ENCODE measurements at places on chromosomes 3 and 15. TPM values are rescaled to one million over a fixed set of nuclear protein-coding genes. Genes with fewer than 3 reads are reported as not detected.

DNA sequence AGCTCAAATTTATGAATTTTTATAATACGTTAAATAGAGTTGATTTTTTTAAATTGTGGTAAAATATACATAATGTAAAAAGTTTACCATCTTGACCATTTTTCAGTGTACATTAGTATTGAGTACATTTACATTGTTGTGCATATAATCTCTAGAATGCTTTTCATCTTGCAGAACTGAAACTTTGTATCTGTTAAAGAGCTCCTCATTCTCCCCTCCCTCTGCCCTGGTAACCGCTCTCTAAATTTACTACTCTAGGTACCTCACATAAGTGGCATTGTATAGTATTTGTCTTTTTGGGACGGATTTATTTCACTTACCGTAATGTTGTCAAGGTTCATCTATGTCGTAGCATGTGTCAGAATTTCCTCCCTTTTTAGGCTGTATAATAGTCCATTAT is 13.6 kb downstream of the TBC1D23 start:
- DNase-seq: no peak

DNA sequence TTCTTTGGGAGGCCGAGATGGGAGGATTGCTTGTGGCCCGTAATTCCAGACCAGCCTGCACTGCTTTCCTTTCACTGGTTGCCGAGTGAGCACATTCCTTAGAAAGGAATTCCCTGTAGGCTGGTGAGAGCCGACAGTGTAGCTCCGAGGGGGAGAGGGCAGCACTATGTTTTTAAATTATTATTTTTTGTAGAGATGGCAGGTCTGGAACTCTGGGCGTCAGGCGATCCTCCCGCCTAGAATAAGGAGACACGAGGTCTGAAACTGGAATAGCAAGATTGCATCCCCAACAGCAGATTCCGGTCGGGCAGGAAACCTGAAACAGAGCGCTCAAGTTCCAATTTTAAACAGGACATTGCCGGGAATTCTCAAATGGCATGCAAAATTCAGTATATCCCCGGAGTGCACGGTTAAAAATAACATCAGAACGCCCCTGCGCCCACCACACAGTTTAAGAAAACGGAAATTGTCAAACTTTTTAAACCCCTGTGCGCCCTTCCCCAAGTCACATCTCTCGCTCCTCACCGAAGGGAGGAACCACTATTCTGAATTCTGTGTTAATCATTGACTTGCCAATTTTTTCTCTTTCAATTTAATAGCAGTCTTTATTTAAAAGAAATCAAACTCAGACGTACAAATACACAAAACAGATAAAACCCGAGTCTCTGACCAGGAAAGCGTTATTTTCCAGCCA is 643 bp upstream of the RNU5B-1 start:
- DNase-seq: peak; percentile 26

- DNase-seq: no peak
Observed at GRCh38 chr15:74227968-74228722, 8.0 kb upstream of the CCDC33 start.

The HYPK gene
- total RNA-seq: 17.9 TPM

GRCh38 chr3:177150970-177151627 is 46.2 kb downstream of the TBL1XR1 start:
- no peak for DNase-seq

DNA sequence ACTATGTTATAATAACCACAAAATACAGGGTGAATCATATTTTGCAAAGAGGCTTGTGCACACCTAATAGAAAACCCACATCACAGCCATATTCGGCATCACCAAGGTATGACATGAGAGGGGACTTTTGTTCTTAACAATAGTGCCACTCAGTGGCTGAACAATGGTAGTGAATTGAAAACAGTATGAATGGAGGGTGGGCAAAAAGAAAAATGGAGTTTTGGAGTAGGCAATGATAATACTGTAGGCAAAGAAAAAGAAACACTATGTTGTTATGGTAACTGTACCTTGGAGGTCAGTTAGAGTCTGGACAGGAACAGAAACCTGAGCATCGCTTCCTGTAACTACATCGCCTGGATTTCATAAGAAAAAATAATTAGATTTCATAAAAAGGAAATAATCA is 348.6 kb downstream of the PLCL2 start:
- DNase-seq: no peak

- DNase-seq: peak; percentile 73
Observed at GRCh38 chr15:100234158-100235029, 107.4 kb downstream of the ADAMTS17 start.

DNA sequence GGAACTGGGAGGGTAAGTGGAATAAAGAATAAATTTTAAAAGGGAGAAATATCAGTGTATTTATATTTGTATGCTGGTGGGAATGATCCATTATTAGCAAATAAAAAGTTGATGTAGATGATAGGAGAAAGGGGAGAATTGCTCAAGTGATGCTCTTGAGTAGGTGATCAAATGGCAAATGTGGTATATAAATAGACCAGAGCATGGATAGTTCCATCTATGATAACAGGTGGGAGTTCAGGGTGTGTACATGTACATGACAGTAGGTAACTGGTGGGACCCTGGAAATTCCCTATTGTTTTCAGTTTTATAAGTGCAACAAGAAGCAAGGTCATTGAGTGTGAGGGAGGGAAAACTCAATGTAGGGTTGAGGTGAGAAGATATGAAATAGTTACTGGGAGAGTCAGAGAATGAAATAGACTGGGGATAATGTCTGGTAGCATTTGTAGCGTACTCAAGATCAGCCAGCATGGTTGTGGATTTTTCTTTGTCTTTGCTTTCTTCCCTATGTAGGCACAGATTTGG is 31.3 kb upstream of the EBLN2 start:
- no peak for DNase-seq

The ACTRT3 gene
- total RNA-seq: 0.55 TPM

- DNase-seq: no peak
Observed at GRCh38 chr3:46711305-46711704, 6.4 kb downstream of the PRSS50 start.

DNA sequence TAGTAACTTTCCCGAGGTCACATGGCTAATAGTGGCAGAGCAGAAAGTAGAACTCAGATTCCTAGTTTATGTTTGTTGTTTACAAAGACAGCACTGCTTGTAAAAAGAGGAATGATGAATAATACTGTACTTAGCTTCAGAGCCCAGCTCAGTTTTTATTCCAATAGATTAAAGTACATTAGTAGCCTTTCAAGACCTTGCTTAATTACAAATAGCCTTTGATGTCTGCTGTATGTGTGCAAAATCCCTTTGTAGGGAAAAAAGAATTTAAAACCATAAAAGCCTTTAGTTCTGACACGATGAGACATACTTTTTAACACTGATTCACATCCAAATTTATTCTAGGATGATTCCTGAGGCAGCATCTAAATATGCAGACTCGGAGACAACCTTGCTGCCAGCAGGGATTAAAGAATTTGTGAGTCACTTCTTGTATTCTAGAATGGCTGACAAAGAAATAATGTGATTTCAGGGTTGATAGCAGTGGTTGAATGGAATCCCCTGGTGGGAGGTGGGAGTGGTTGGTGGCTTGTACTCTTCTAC is 324.2 kb upstream of the TGFBR2 start:
- DNase-seq: no peak

GRCh38 chr15:75508840-75509532 is 57.5 kb upstream of the SIN3A start:
- DNase-seq: no peak

GRCh38 chr3:15576475-15576874 is 24.9 kb downstream of the HACL1 start:
- DNase-seq: no peak

GRCh38 chr15:24899795-24900194 is 55.0 kb upstream of the SNRPN start:
- no peak for DNase-seq

DNA sequence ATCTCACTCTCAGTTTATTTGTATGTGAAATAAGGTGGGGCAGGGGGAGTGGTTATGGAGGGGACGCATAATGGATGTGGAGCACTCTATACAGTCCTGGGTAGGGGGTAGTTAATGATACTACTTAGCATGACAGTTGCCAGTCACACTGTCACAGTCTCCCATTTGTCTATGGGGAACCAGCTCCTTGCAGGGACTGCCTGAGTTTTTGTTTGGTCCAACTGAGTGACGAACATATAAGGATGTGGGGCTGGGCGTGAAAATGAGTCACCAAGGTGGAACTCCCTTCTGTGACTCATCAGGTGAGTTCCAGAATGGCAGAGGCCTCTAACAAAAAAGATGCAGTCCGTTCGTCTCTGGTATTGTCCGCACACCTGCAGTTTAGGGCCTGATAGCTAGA is 235.3 kb upstream of the ST8SIA2 start:
- DNase-seq: no peak

- no peak for DNase-seq
Observed at GRCh38 chr3:22960105-22960984, 242.8 kb upstream of the UBE2E2 start.

DNA sequence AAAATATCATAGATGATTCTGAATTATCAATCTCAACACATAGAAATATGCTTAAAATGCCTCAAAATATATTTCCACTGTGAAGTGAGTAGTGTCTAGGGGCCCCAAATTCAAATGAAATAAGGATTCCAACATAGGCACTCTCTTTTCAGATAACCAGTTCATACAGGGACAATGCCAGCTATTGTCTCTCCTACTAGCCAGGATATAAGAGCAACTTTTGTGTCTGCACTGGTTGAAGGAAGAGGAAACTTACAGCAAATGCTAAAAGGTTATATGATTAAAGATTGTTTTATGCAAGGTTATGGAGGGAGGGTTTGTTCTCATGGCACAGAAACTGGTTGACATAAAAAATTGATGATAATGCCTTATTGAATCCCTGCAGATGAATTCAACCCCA is 579.4 kb upstream of the ALCAM start:
- DNase-seq: no peak

GRCh38 chr3:22089284-22089683 is 338.3 kb upstream of the ZNF385D start:
- no peak for DNase-seq

- DNase-seq: no peak
Observed at GRCh38 chr3:152211655-152212054, 57.1 kb upstream of the MBNL1 start.

DNA sequence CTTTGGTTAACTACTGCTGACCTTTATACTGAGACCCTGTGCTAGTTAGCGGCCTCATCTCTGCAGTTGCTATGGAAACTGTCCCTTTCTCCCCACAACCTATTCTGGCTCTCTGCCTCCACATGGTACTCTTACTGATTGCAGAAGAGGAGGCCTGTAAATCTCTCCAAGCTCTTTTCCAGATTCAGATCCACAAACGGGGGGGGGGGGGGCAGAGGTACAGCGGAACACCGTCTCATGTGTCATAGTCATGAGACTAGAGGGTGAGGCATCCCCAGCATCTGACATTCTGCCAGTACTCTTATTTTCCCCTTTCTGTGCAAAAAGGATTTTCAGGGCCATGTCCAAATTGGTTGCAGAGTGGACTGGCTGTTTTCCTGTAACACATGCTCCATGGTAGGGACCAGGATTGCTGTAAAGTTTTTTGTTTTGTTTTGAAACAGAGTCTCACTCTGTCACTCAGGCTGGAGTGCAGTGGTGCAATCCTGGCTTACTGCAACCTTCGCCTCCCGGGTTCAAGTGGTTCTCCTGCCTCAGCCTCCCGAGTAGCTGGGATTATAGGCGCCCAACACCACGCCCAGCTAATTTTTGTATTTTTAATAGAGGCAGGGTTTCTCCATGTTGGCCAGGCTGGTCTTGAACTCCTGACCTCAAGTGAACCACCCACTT is 8.3 kb upstream of the MAP1A start:
- no peak for DNase-seq

- no peak for DNase-seq
Observed at GRCh38 chr3:132174500-132174899, 139.7 kb upstream of the CPNE4 start.

DNA sequence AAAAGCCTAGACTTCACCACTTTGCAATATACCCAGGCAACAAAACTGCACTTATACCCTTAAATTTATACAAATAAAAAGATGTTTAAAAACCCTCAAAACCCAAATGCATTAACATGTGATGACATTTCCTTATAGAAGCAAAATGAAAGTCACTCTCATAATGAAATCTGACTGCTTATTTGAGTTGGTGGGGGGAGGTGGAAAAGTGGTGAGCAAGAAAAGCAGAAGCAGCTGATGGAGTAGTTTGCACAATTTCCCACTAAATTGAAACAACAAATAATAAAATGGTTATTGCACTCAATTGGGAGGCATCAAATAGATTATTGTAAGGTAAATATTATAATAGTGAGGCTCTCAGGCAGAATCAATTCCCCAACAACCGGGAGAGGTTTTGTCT is 54.0 kb upstream of the GADL1 start:
- DNase-seq: no peak

GRCh38 chr3:53045518-53046170 is at the start of gene SFMBT1:
SFMBT1 (minus strand) TSS chr3:53046073; CDS start chr3:52969128, 76,945 bp downstream.
- peak; percentile 70 for DNase-seq

DNA sequence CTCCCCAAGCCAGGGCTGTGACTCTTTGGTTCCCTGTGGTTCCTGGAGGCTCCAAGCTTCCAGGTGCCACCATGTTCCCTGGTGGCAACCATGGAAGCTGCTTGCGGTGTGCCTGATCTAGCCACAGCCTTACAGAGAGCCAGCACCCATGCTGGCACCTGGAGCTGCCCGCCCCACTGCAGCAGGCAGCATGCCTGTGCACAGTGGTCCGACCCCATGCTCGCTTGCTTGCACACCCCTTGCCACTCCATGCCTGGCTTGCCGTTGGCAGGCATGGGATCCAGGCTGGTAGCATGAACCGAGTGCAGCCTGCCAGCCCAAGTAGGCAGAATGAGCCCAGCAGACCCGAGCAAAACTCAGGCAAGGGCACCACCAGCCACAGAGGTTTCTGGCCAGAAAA is 53.9 kb downstream of the SLMAP start:
- DNase-seq: no peak

GRCh38 chr3:132785292-132785691 is 63.1 kb upstream of the NPHP3 start:
- no peak for DNase-seq

GRCh38 chr3:123331651-123332050 is 117.2 kb downstream of the ADCY5 start:
- DNase-seq: peak; percentile 9

GRCh38 chr3:51304230-51304629 is 80.9 kb upstream of the MANF start:
- no peak for DNase-seq

GRCh38 chr15:81317642-81318017 is 6.3 kb downstream of the STARD5 start:
- no peak for DNase-seq
